Spinal cord (tissue), 10 donors: ENCODE measurements at places on chromosomes 6 and 20.

GRCh38 chr20:20225325-20226043 lies 142.4 kb upstream of the INSM1 start:
- H3K4me3 ChIP-seq = no peak overlapping the region
- H3K27me3 ChIP-seq = no peaks in the 10 kb centered on the region
- no peaks in the 10 kb centered on the region for H3K4me1 ChIP-seq
- H3K27ac ChIP-seq = no peak overlapping the region

DNA sequence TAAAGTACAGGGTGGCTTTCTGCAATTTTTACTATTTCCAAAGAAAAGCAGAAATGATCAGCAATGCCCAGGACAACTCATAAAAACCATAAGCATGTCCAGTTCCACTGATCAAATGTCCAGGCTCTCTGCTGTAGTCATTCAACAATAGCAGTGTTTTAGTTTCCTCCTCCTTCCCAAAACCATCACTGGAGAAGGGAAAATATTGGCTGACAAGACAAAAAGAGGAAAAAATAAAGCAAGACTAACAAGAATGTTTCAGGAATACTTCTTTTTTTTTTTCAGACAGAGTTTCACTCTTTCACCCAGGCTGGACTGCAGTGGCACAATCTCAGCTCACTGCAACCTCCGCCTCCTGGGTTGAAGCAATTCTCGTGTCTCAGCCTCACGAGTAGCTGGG lies 2.2 kb downstream of the UQCC1 start:
- no peak for DNase-seq
- H3K4me1 ChIP-seq = peaks cover 5% of the 10 kb centered on the region
- no peaks in the 10 kb centered on the region for H3K27me3 ChIP-seq
- H3K36me3 ChIP-seq = peaks cover 23% of the 10 kb centered on the region
- H3K27ac ChIP-seq = no peak overlapping the region

DNA sequence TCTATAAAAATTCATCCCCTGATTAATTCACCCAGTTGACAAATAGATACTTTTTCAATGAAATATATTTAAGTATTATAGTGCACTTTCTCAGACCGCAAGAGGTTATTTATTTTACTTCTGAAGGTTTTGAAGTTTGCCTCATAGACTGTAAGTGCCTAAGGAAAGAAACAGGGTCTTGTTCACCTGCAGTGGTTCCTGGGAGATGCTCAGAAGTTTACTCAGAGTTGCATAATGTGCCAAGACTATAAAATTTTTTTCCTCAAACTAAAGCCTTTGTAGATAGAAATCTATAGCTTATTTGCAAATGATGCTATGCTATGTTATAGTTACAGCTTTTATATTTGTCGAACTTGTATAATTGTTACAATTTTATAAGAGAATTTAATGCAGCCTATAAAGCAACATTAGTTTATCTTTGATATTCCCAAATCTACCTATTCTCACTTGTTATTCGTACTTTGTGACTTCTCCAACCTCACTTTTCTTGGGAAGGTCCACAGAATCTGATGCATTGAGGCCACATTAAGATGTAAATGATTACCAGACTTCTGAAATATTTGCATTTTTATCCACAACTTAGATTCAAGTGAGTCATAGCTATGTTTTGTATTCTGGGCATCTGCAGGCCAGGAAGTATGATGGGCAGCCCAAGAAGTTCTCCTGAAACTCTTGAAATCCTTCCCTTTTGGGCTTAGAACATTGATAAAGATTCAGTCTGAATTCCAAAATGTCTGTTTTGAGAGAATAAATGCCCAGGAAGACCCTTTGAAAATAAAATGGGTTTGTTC lies 35.7 kb downstream of the KCNQ5 start:
- no peaks in the 10 kb centered on the region for H3K27me3 ChIP-seq
- no peak overlapping the region for H3K4me3 ChIP-seq
- no peak for DNase-seq
- H3K36me3 ChIP-seq = no peaks in the 10 kb centered on the region
- no peaks in the 10 kb centered on the region for H3K4me1 ChIP-seq
- H3K27ac ChIP-seq = no peak overlapping the region

DNA sequence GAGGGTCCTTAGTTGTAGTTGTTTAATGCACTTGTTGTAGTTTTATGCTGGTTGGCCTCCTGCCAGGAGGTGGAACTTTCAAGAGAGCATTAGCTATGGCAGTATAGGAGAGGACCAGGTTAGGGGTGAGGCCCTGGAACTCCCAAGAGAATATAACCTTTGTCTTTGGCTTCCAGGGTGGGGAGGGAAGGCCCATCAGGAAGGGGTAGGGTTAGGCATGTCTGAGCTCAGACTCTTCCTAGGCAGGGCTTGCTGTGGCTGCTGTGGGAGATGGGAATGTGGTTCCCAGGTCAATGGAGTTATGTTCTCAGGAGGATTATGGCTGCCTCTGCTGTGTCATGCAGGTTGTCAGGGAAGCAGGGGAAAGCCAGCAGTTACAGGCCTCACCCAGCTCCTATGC lies 20.0 kb upstream of the GABRR1 start:
- no peak overlapping the region for H3K27ac ChIP-seq
- no peak for DNase-seq
- H3K4me1 ChIP-seq = no peaks in the 10 kb centered on the region

DNA sequence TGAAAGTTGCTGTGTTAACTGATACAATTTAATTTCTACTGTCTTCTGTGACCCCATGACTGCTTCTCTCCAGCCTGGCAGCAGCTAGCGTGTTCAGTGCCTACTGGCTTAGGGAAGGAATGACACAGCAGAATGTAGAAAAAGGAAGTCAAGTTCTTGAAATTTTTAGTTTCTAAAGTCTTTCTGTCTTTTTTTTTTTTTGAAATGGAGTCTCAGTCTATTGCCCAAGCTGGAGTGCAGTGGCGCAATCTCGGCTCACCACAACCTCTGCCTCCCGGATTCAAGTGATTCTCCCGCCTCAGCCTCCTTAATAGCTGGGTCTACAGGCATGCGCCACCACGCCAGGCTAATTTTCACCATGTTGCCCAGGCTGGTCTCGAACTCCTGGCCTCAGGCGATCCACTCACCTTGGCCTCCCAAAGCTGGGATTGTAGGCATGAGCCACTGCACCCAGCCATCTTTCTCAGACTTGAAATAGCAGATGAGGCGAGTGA lies 39.3 kb downstream of the PCNA start:
- H3K4me1 ChIP-seq = peaks cover 5% of the 10 kb centered on the region
- no peaks in the 10 kb centered on the region for H3K36me3 ChIP-seq
- no peaks in the 10 kb centered on the region for H3K27me3 ChIP-seq

- H3K36me3 ChIP-seq = no peaks in the 10 kb centered on the region
- H3K4me3 ChIP-seq = no peak overlapping the region
- H3K27me3 ChIP-seq = no peaks in the 10 kb centered on the region
Observed at GRCh38 chr6:32603888-32604287, 14.2 kb upstream of the HLA-DRB1 start.

DNA sequence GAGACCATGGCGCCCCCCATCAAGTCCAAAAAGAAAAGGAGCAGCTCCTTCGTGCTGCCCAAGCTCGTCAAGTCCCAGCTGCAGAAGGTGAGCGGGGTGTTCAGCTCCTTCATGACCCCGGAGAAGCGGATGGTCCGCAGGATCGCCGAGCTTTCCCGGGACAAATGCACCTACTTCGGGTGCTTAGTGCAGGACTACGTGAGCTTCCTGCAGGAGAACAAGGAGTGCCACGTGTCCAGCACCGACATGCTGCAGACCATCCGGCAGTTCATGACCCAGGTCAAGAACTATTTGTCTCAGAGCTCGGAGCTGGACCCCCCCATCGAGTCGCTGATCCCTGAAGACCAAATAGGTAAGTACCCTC lies 41.7 kb upstream of the NAA20 start:
- H3K4me3 ChIP-seq = peak overlapping the region; percentile 69
- peaks cover 4% of the 10 kb centered on the region for H3K36me3 ChIP-seq
- H3K27ac ChIP-seq = peak overlapping the region; percentile 94
- DNase-seq = no peak
- no peaks in the 10 kb centered on the region for H3K27me3 ChIP-seq

- peaks cover 13% of the 10 kb centered on the region for H3K4me1 ChIP-seq
- no peak for DNase-seq
- peaks cover 75% of the 10 kb centered on the region for H3K27me3 ChIP-seq
- H3K4me3 ChIP-seq = no peak overlapping the region
- H3K27ac ChIP-seq = no peak overlapping the region
Observed at GRCh38 chr20:62475027-62475771, 596 bp downstream of the GATA5 start.

DNA sequence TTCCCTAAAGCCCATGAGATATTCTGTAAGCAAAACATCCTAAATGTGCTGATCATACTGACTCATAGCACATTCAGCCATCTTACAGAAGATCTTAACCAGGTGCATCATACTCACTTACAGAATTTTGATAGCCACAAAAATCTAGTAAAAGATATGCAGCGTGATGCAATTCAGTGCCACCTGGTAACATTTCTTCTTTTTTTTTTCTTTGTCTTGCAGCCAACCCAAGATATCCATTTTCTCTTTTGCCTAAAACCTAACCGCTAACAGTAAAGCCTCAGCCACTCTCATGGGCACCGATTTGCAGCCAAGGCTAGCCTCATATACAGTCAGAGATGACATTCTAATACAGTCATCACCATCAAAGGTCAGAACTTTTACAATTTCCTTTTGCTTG lies 293.3 kb downstream of the HACE1 start:
- no peak overlapping the region for H3K4me3 ChIP-seq
- no peaks in the 10 kb centered on the region for H3K36me3 ChIP-seq
- no peak overlapping the region for H3K27ac ChIP-seq
- no peaks in the 10 kb centered on the region for H3K4me1 ChIP-seq

- H3K4me3 ChIP-seq = no peak overlapping the region
- H3K4me1 ChIP-seq = peaks cover 3% of the 10 kb centered on the region
- DNase-seq = no peak
- no peak overlapping the region for H3K27ac ChIP-seq
- peaks cover 3% of the 10 kb centered on the region for H3K36me3 ChIP-seq
- H3K27me3 ChIP-seq = no peaks in the 10 kb centered on the region
Observed at GRCh38 chr6:3999800-4000661, 78.9 kb downstream of the FAM217A start.

DNA sequence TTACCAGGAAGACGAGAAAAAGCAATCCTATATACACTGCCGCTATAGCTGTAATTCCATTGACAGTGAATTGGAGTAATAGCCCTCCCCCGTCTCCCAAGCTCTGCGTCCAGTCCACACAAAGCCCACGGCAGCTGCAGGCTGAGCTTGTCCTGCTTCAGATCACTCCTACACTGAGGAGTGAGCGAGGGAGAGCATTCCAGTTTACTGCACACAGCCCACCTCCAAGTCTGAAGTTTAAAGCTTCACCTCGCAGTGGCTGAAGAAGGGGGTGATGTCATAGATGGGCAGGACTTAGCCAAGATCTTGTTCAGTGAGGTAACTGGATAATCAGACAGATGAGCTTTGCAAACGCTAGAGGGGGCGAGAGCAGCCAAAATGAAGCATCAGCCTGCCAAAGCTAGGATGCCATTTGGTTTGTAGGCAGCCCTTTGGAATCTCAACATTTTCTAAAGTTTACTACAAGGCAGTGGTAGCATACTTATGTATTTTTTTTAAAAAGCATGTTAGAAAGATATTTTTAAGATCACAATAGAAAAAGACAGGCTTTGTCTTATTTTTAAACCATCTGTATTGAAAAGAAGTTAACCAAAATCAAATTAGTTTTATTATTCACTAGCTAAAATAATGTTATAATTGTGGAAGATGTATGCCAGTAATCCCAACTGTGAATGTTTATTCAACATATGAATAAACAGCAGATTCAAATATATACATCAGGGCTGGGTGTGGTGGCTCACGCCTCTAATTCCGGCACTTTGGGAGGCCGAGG lies at the start of gene FLRT3:
FLRT3 (minus strand) TSS at position 213 of the 772 bp plus-strand sequence. CDS start 10,106 bp downstream, outside the sequence.
- peak; percentile 93 for DNase-seq
- H3K4me1 ChIP-seq = peaks cover 3% of the 10 kb centered on the region
- no peaks in the 10 kb centered on the region for H3K27me3 ChIP-seq
- peak within 1 kb of the TSS; percentile 84 for H3K4me3 ChIP-seq

DNA sequence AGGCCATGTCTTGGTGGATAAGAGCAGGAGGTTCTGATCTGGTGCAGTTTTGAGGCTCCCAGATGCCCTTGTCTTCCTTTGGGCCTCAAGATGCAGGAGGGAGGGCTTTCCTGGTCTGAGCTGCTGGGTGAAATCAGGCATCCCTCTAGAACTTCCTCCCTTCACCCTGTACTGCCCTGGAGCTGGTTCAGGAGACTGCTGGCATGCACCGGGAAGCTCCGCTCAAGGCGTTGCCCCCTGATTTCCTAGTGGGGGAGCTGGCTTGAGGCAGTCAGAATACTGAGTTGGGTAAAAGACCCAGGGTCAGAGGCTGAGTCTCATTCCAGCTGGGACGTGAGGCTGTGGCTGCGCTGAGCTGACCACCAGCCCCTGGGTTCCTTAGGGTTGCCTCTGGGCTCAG lies 12.0 kb downstream of the PHACTR3 start:
- DNase-seq = no peak
- H3K36me3 ChIP-seq = peaks cover 8% of the 10 kb centered on the region
- H3K27me3 ChIP-seq = no peaks in the 10 kb centered on the region
- H3K4me3 ChIP-seq = no peak overlapping the region
- peaks cover 34% of the 10 kb centered on the region for H3K4me1 ChIP-seq
- H3K27ac ChIP-seq = no peak overlapping the region

DNA sequence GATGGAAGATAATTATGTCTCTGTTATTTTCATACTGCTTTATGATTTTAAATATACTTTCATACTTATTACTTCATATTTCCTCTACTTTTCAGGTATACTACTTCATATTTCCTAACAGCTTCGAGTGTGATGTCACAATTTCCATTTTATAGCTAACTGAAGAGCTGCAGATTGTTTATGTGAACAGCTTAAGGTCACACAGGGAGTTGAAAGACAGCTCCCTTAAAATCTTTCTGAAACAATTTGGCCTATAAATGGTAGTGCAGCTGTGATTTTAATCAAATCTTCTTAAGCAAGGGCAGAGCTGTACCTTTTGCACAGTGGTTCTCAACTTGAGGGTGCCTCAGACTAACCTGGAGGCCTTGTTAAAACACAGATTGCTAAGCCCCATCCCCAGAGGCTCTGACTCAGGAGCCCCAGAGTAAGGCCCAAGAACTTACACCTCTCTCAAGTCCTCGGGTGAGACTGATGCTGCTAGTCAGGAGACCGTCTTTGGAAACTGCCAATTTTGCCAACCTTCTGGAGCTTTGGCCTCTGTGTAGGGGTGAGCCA lies 347.0 kb upstream of the HSF2 start:
- no peaks in the 10 kb centered on the region for H3K4me1 ChIP-seq
- H3K27me3 ChIP-seq = no peaks in the 10 kb centered on the region
- no peaks in the 10 kb centered on the region for H3K36me3 ChIP-seq

DNA sequence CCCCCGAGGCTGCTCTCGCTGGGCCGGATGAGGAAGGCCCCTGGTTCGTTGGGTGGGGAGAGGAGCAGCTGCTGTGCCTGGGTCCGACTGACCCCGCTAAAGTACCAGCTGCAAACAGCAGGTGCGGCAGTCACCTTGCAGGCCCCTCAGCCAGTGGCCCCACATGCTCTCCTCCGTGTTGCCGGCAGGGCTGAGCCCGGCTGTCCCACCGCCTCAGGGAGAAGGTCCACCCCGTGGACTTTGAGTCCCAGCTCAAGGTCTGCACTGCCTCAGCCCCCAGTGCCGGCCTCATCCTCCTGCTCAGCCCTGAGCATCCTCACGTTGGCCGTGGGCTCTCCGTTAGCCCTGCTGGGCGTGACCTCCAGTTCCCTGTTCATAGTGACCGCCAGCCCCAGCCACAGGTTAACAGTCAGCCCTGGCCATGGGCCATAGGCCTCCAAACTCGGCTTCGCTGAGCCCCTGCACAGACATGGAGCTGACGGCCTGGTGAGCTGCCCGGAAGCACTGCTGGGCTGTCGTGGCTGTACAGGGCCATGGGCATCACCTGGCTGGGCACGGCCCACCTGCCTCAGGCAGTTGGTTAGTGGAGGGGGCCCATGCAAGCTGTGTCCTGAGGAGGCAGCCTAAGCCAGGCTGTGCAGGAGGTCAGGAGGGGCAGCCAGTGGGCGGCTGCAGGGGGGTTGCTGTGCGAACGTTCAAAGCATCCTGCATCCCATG lies 3.1 kb downstream of the SRMS start:
- no peak overlapping the region for H3K27ac ChIP-seq
- no peak overlapping the region for H3K4me3 ChIP-seq
- peaks cover 16% of the 10 kb centered on the region for H3K27me3 ChIP-seq
- no peaks in the 10 kb centered on the region for H3K36me3 ChIP-seq
- DNase-seq = no peak
